Neural progenitor cell (in vitro differentiated cells): ENCODE measurements at places on chromosomes 3 and 15. TPM values are rescaled to one million over a fixed set of nuclear protein-coding genes. Genes with fewer than 3 reads are reported as not detected.

Gene TRAT1
- not detected in 2 replicates for total RNA-seq

Gene CDHR4
- 0.12 TPM in 1 of 2 replicates, not detected in the other for total RNA-seq

DNA sequence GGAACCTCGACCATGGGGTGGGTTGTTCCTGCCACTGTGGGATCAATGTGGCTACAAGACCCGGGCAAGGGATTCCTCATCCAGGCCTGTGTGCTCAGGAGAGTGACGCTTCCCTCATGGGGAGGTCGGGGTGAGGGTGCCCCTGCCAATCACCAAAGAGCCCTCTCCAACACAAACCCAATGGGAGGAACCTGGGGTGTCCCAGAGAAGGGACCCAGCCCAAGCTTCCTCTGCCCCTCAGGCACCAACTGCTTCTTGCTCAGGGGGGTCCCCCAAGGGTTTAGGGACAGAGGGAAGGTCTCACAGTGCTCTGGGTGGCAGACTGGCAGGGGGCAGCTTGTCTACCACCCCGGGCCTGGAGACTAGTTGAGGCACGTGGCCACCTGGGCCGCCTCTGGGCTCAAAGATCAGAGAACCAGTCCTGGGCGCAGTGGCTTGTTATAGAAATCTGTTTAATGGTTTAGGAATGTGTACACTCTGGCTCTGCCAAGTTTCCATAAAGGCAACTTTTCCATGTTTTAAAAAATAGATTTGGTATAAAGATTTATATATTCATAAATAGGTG is 26.6 kb downstream of the GP9 start:
- H3K36me3 ChIP-seq = no peaks in the 10 kb centered on the region
- no peak overlapping the region for H3K27ac ChIP-seq
- H3K4me1 ChIP-seq = no peaks in the 10 kb centered on the region
- no peak for DNase-seq
- H3K4me3 ChIP-seq = no peak overlapping the region
- no peaks in the 10 kb centered on the region for H3K27me3 ChIP-seq

DNA sequence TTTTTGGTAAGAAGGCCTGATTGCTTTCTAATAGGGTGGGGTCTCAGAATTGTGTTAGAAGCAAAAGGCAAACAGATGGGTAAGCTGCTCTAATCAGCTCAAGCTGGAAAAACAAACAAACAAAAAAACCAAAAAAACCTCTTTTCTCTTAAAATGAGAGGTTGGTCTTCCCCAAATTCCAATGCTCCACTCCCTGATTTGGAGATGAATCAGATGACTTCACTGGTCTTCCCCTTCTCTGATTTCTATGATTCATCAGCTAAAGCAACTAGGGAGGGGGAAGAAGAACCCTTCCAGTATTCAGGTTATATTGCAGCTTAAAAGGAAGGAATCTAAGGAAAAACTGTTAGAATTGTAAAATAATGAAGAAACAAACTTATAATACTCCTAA is 9.6 kb upstream of the ANXA2 start:
- no peak overlapping the region for H3K27ac ChIP-seq
- H3K4me3 ChIP-seq = no peak overlapping the region
- no peaks in the 10 kb centered on the region for H3K36me3 ChIP-seq
- peaks cover 13% of the 10 kb centered on the region for H3K4me1 ChIP-seq
- DNase-seq = no peak

DNA sequence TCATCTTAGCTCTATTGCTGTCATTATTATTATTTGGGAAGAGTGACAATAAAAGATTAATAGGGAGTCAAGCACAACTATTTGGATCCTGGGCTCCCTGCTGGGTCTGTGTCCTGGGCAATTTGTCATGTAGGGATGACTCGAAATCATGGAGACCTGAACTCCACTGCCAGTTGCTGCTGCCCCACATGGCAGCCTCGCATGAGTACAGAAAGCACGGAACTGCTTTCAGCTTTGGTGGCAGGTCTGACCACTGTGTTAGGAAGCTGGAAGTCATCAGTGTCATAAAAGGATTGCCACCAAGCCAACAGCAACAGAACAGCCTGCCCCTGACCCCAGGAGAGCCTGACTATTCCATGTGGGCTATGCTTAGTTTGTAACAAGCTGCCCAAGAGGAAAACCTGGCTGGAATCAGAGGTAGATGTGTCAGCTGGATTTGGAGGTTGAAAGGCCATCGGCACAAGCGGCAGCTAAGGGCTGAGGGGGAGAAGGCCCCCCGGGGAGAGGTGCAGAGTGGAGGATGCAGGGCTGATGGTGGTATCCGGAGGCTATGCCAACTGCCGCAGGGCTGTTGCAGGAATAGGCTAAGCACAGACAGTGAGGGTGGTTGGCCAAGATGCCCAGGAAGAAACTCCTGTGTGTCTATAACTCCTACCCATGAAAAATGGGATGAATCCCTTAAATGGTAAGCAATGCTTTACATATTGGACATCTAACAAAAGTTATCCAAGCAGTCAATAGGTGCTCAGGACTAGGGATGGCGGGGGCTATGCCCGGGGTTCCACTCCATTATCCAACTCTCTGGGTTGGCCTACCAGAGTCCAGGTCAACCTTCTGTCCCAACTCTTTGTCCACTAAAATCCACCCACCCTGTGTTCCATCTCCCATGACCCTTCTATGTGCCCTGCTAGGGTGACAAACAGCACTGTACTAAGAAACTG is 291.6 kb downstream of the ADAMTS17 start:
- H3K27ac ChIP-seq = no peak overlapping the region
- no peaks in the 10 kb centered on the region for H3K27me3 ChIP-seq
- DNase-seq = no peak
- no peaks in the 10 kb centered on the region for H3K36me3 ChIP-seq
- no peak overlapping the region for H3K4me3 ChIP-seq

Gene CIB2
- 40.6 and 52.0 TPM in 2 replicates for total RNA-seq

DNA sequence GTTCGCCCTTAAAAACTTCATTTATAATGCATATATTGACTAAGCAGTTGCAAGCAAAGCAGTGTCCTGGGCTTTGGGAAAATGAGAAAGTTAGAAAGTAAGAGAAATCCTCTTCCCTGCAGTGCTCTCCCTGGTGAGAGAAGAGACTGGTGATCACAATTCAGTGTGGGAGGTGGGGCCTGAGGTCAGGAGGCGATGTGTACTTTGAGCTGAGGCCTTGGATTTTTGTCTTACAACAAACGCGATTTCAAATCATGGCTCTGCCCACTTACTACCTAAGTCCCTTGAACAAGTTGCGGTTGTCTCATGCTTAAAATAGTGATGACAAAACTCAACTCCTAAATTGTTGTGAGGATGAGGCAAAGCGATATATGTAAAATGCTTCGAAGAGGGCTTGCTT is 316.3 kb upstream of the NECTIN3 start:
- H3K36me3 ChIP-seq = no peaks in the 10 kb centered on the region
- no peak overlapping the region for H3K4me3 ChIP-seq
- no peaks in the 10 kb centered on the region for H3K27me3 ChIP-seq
- peaks cover 27% of the 10 kb centered on the region for H3K4me1 ChIP-seq
- H3K27ac ChIP-seq = peak overlapping the region; percentile 11
- peak; percentile 18 for DNase-seq

Gene TGM4
- 0.04 and 0.12 TPM in 2 replicates for total RNA-seq

DNA sequence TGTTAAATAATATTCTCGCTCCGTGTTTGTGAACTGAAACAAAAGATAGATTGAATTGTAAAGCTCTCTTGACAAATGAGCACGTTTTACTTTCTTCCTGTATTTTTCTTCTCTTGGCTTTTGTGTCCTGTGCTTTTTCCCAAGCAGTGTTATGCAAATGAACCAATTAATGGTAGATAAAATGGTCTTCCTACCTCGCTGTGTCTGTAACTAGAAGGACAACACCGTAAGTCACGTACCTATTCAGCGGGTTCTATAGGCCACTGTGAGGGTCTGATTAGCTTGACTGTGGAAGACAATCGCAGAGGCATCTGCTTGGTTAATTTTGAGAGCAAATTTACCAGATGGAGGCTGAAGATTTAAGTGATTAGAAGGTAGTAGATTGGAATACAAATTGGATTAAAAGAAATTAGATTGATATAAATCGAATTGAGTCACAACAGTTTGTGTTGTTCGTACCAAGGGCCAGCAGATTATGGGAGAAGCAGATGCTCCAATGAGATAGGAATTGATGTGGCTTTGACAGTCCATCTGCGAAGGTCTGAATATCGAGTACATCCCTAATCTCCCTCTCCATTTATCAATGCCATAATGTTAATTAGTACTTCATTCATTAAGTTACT is 40.2 kb downstream of the ROBO2 start:
- no peaks in the 10 kb centered on the region for H3K36me3 ChIP-seq
- peak; percentile 83 for DNase-seq
- no peaks in the 10 kb centered on the region for H3K27me3 ChIP-seq
- H3K4me3 ChIP-seq = peak overlapping the region; percentile 14
- peaks cover 50% of the 10 kb centered on the region for H3K4me1 ChIP-seq
- peak overlapping the region; percentile 87 for H3K27ac ChIP-seq

Gene CYP11A1
- 0.99 and 1.1 TPM in 2 replicates for total RNA-seq

Gene CCDC13
- 1.1 TPM in 1 of 2 replicates, not detected in the other for total RNA-seq

Gene TMOD2
- total RNA-seq = 1.9 and 3.2 TPM in 2 replicates

Gene SLC22A13
- total RNA-seq = 0.21 TPM in 1 of 2 replicates, not detected in the other

DNA sequence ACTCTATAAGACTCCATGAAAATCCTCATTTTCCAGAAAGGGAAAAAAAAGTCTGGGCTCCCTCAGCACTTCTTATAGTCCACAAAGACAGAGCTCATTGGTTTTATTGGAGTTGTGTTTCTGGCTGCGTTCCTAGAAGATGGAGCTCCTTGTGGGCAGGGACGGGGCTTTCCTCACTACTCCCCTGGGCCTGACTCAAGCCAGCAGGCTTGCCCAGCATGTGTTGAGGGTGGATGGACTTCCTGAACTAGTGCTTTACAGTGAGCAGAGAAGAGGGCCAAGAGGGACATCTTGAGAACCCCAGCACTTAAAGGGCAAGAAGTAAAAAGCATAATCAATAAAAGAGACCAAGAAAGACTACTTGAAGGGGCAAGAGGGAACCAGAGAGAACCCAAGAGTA is 43.2 kb upstream of the EPHB1 start:
- no peaks in the 10 kb centered on the region for H3K36me3 ChIP-seq
- H3K27me3 ChIP-seq = peaks cover 10% of the 10 kb centered on the region
- H3K4me3 ChIP-seq = no peak overlapping the region
- H3K27ac ChIP-seq = no peak overlapping the region
- H3K4me1 ChIP-seq = no peaks in the 10 kb centered on the region

GRCh38 chr3:13832130-13832529 is 47.7 kb downstream of the WNT7A start:
- H3K27me3 ChIP-seq = no peaks in the 10 kb centered on the region
- no peak for DNase-seq
- no peak overlapping the region for H3K4me3 ChIP-seq
- H3K4me1 ChIP-seq = no peaks in the 10 kb centered on the region
- no peaks in the 10 kb centered on the region for H3K36me3 ChIP-seq

Gene CADM2
- 6.8 and 13.3 TPM in 2 replicates for total RNA-seq

DNA sequence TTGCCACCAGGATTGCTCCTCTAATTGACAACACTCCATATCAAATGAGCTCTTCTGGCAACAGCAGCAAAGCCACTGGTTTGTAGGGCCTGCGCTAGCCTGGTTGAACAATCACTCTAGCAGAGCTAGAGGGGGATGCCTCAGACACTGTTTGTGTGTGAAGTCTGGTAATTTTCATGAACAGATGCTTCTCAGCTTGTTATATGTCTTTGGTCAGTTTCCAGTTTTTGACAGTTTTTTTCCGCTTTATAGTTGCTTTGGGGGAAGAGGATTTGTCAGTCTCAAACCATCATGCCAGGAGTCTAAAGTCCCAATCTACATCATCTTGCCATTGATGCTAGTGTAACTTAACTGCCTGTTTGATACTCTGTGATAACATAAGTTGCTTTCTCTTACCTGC is 136.0 kb downstream of the HCN4 start:
- DNase-seq = no peak
- no peak overlapping the region for H3K27ac ChIP-seq
- no peak overlapping the region for H3K4me3 ChIP-seq
- H3K27me3 ChIP-seq = no peaks in the 10 kb centered on the region

Gene RNU5B-1
- not detected in 2 replicates for total RNA-seq

Gene CRABP1
- 320 and 454 TPM in 2 replicates for total RNA-seq

Gene SMCO1
- total RNA-seq = not detected in 2 replicates

Gene HMCES
- total RNA-seq = 25.1 and 28.6 TPM in 2 replicates

Gene ROPN1B
- total RNA-seq = 0.12 TPM in 1 of 2 replicates, not detected in the other

- no peaks in the 10 kb centered on the region for H3K27me3 ChIP-seq
- no peak for DNase-seq
- H3K36me3 ChIP-seq = no peaks in the 10 kb centered on the region
- no peak overlapping the region for H3K4me3 ChIP-seq
- H3K4me1 ChIP-seq = no peaks in the 10 kb centered on the region
- H3K27ac ChIP-seq = no peak overlapping the region
Observed at GRCh38 chr15:73141216-73141900, 89.1 kb downstream of the NEO1 start.

DNA sequence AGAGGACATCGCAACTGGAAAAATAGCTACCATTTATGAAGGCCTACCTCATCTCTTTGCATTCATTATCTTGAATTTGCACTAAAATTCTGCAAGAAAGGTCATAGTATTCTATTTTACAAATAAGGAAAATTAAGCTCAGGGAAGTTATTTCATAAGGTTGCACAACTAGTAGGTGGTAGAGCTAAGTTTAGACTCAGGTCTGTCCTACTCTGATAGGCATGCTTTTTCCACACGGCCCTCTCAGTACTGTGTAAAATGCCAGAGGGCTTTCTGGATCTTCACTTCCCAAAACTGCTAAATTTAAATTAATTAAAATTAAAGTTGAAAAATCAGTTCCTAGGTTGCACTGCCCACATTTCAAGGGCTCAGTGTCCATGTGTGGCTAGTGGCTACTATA is 18.3 kb downstream of the MAP2K1 start:
- no peak for DNase-seq
- H3K4me1 ChIP-seq = peaks cover 40% of the 10 kb centered on the region
- H3K27ac ChIP-seq = no peak overlapping the region
- no peaks in the 10 kb centered on the region for H3K36me3 ChIP-seq
- H3K27me3 ChIP-seq = no peaks in the 10 kb centered on the region

GRCh38 chr3:128345196-128345595 is 121.5 kb downstream of the DNAJB8 start:
- H3K27me3 ChIP-seq = no peaks in the 10 kb centered on the region
- H3K4me3 ChIP-seq = no peak overlapping the region
- peaks cover 4% of the 10 kb centered on the region for H3K4me1 ChIP-seq
- H3K36me3 ChIP-seq = no peaks in the 10 kb centered on the region
- H3K27ac ChIP-seq = no peak overlapping the region

- H3K4me1 ChIP-seq = peaks cover 5% of the 10 kb centered on the region
- no peak for DNase-seq
Observed at GRCh38 chr3:72180405-72180804, 395.5 kb upstream of the PROK2 start.

GRCh38 chr3:25339225-25339624 is 88.8 kb upstream of the RARB start:
- H3K4me1 ChIP-seq = peaks cover 19% of the 10 kb centered on the region
- H3K27ac ChIP-seq = no peak overlapping the region
- DNase-seq = no peak
- H3K36me3 ChIP-seq = no peaks in the 10 kb centered on the region
- no peak overlapping the region for H3K4me3 ChIP-seq
